H4 (cell line): ENCODE measurements at places on chromosomes 5 and 9. TPM values are rescaled to one million over a fixed set of nuclear protein-coding genes. Genes with fewer than 3 reads are reported as not detected.

Gene LIFR
- 25.1 and 31.2 TPM in 2 replicates for total RNA-seq

Gene SPINK6
- not detected in 2 replicates for total RNA-seq

Gene STK10
- 8.0 and 10.3 TPM in 2 replicates for total RNA-seq

Gene GDA
- 3.7 and 4.4 TPM in 2 replicates for total RNA-seq

Gene SVEP1
- 0.16 and 0.41 TPM in 2 replicates for total RNA-seq

Gene MARCHF3
- 0.21 and 1.0 TPM in 2 replicates for total RNA-seq

Gene CSF2
- total RNA-seq: 0.37 TPM in 1 of 2 replicates, not detected in the other

Gene BTNL8
- not detected in 2 replicates for total RNA-seq

Gene CAMK4
- 8.8 and 22.5 TPM in 2 replicates for total RNA-seq

Gene ADAMTS19
- total RNA-seq: 39.3 and 45.1 TPM in 2 replicates

Gene PCDHA1
- 0.45 and 0.56 TPM in 2 replicates for total RNA-seq

Gene PCDHA11
- total RNA-seq: 5.0 and 7.7 TPM in 2 replicates

Gene ZNG1E
- 51.8 and 69.2 TPM in 2 replicates for total RNA-seq

Gene ARHGEF28
- total RNA-seq: 1.7 and 3.1 TPM in 2 replicates

Gene IRX4
- total RNA-seq: not detected in 2 replicates
